Progenitor cell of endocrine pancreas (in vitro differentiated cells): ENCODE measurements at places on chromosomes 16 and 17.

- H3K4me1 ChIP-seq, result no peaks in the 10 kb centered on the region
- no peaks in the 10 kb centered on the region for H3K27me3 ChIP-seq
- H3K4me3 ChIP-seq, result no peak overlapping the region
- H3K36me3 ChIP-seq, result peaks cover 7% of the 10 kb centered on the region
Measured at GRCh38 chr17:80953471-80954315, 37.9 kb upstream of the CHMP6 start.

- H3K27me3 ChIP-seq, result no peaks in the 10 kb centered on the region
- peaks cover 12% of the 10 kb centered on the region for H3K4me1 ChIP-seq
- peak overlapping the region; percentile 11 for H3K27ac ChIP-seq
- H3K36me3 ChIP-seq, result peaks cover 14% of the 10 kb centered on the region
- H3K4me3 ChIP-seq, result no peak overlapping the region
Measured at GRCh38 chr17:27321372-27321771, 27.5 kb downstream of the WSB1 start.

DNA sequence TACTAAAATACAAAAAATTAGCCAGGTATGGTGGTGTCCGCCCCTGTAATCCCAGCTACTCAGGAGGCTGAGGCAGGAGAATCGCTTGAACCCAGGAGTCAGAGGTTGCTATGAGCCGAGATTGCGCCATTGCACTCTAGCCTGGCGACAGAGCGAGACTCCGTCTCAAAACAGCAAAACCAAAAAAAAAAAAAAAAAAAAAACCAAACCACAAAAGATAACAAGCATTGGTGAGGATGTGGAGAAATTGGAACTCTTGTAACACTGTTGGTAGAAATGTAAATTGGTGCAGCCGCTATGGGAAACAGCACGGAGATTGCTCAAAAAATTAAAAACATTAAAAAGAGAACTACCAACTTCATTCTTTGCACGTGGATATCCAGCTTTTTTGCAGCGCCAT lies 119.4 kb downstream of the OR1D5 start:
- no peaks in the 10 kb centered on the region for H3K27me3 ChIP-seq
- H3K4me1 ChIP-seq, result peaks cover 14% of the 10 kb centered on the region
- H3K36me3 ChIP-seq, result peaks cover 2% of the 10 kb centered on the region
- peak overlapping the region; percentile 29 for H3K27ac ChIP-seq
- H3K4me3 ChIP-seq, result no peak overlapping the region

- H3K4me3 ChIP-seq, result no peak overlapping the region
- no peak for DNase-seq
- no peak overlapping the region for H3K27ac ChIP-seq
- H3K36me3 ChIP-seq, result no peaks in the 10 kb centered on the region
- peaks cover 51% of the 10 kb centered on the region for H3K27me3 ChIP-seq
Measured at GRCh38 chr16:85948138-85948509, 49.2 kb downstream of the IRF8 start.

GRCh38 chr17:12995896-12996295 lies 21.9 kb downstream of the ELAC2 start:
- H3K4me1 ChIP-seq, result no peaks in the 10 kb centered on the region
- no peak overlapping the region for H3K4me3 ChIP-seq
- H3K27me3 ChIP-seq, result no peaks in the 10 kb centered on the region
- peaks cover 27% of the 10 kb centered on the region for H3K36me3 ChIP-seq

GRCh38 chr16:86499889-86500707 lies 10.2 kb upstream of the FOXF1 start:
- no peak overlapping the region for H3K4me3 ChIP-seq
- H3K4me1 ChIP-seq, result peaks cover 6% of the 10 kb centered on the region
- no peaks in the 10 kb centered on the region for H3K36me3 ChIP-seq
- peaks cover 91% of the 10 kb centered on the region for H3K27me3 ChIP-seq
- DNase-seq, result no peak
- no peak overlapping the region for H3K27ac ChIP-seq

- H3K36me3 ChIP-seq, result peaks cover 38% of the 10 kb centered on the region
- no peak for DNase-seq
- no peaks in the 10 kb centered on the region for H3K27me3 ChIP-seq
- no peak overlapping the region for H3K4me3 ChIP-seq
- no peak overlapping the region for H3K27ac ChIP-seq
- H3K4me1 ChIP-seq, result no peaks in the 10 kb centered on the region
Measured at GRCh38 chr17:50141745-50142110, 8.7 kb downstream of the PPP1R9B start.

DNA sequence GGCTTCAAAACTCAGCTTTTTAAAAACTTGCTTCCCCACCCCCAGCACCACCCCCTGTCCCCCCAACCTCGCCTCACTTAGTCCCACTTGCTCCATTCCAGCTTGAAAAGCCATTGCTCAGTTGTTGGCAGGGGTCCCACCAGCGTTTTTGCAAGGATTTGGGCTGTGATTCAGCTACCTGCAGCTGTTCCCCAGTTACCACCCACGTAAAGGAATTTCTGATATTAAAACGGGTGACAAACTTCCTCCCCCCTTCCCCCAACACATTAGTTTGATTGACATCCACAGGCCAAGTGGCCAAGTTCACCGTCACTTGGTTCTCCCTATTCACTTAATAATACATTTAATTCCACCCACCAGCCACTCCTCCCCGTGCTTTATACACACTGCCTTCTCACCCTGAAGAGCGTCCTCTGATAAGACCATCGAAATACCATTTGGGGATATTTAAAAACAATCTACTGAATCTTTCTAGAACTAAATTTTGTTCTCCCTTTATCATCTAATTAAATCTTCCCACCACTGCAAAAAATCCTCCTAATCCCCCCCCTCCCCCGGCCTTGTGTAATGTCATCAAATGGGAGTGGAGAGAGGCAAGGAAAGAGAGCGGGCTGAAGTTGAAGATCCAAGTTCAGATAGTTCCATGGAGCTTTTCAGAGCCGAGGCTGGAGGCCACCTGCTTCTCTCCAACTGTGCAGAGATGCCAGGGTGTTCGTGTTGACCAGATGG lies 55.1 kb downstream of the SOX9 start:
- H3K36me3 ChIP-seq, result no peaks in the 10 kb centered on the region
- peaks cover 17% of the 10 kb centered on the region for H3K4me1 ChIP-seq
- H3K4me3 ChIP-seq, result no peak overlapping the region
- no peak for DNase-seq

- peak overlapping the region; percentile 50 for H3K4me3 ChIP-seq
- H3K27me3 ChIP-seq, result peaks cover 64% of the 10 kb centered on the region
- peaks cover 3% of the 10 kb centered on the region for H3K4me1 ChIP-seq
- H3K36me3 ChIP-seq, result no peaks in the 10 kb centered on the region
Measured at GRCh38 chr16:154217-155030, 2.0 kb downstream of the HBZ start.

- no peak overlapping the region for H3K4me3 ChIP-seq
- H3K36me3 ChIP-seq, result peaks cover 30% of the 10 kb centered on the region
- H3K27me3 ChIP-seq, result no peaks in the 10 kb centered on the region
- peaks cover 19% of the 10 kb centered on the region for H3K4me1 ChIP-seq
Measured at GRCh38 chr17:32943647-32944191, 15.8 kb downstream of the TMEM98 start.

DNA sequence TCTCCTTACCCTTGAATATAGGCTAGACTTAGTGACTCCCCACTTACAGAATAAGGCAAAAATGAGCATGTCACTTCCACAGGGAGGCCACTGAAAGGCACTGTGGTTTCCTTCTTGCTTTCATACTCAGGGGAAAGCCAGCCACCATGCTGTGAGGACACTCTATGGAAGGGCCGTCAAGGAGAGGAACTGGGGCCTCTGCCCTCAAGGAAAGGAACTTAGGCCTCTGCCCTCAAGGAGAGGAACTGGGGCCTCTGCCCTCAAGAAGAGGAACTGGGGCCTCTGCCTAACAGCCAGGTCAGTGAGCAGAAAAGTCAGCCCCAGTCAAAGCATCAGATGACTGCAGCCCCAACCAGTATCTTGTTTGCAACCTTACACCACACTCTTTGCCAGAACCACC lies 30.1 kb downstream of the VPS35 start:
- H3K27ac ChIP-seq, result no peak overlapping the region
- H3K36me3 ChIP-seq, result peaks cover 26% of the 10 kb centered on the region
- H3K4me3 ChIP-seq, result no peak overlapping the region
- no peak for DNase-seq
- H3K4me1 ChIP-seq, result no peaks in the 10 kb centered on the region

- peak overlapping the region; percentile 37 for H3K27ac ChIP-seq
- no peak for DNase-seq
- H3K4me1 ChIP-seq, result peaks cover 29% of the 10 kb centered on the region
- peaks cover 26% of the 10 kb centered on the region for H3K27me3 ChIP-seq
- H3K4me3 ChIP-seq, result no peak overlapping the region
- H3K36me3 ChIP-seq, result no peaks in the 10 kb centered on the region
Measured at GRCh38 chr17:48155889-48156611, 48.5 kb downstream of the SNX11 start.

DNA sequence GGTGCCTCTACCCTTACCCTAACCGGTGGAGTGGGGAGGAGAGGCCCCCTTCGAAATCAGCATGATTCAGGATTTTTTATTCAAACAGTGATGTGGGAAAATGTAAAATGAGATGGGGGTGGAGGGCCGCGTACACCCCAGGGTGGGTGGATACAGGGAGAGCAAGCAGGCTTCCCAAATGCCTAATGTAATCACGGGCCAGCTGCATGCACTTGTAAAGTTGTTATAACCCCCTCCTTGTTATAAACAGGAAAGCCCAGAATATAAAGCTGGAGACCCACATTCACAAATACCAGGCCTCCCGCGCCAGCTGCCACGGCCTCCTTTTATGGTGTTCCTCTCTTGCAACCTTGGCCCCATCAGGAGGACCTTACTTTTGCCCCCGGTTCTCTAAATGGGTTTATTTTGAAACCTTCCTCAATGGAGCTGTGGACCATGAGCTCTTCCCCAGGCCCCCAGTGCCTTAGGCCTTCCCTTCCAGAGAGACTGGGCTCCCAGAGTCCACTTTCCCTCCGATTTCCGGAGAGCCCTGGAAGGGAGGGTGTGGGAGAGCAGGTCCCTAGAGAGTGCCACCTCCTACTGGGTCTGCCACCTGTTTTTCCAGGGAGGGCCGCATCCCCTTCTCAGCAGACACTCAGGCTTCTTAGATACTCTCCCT lies 906 bp upstream of the FOXL1 start:
- no peak for DNase-seq
- H3K4me1 ChIP-seq, result peaks cover 15% of the 10 kb centered on the region
- no peaks in the 10 kb centered on the region for H3K36me3 ChIP-seq
- H3K4me3 ChIP-seq, result peak overlapping the region; percentile 24
- no peak overlapping the region for H3K27ac ChIP-seq

GRCh38 chr16:26747760-26748159 lies 319.0 kb upstream of the C16orf82 start:
- no peaks in the 10 kb centered on the region for H3K4me1 ChIP-seq
- H3K27me3 ChIP-seq, result peaks cover 70% of the 10 kb centered on the region
- H3K4me3 ChIP-seq, result no peak overlapping the region
- H3K36me3 ChIP-seq, result no peaks in the 10 kb centered on the region
- DNase-seq, result no peak

GRCh38 chr16:440627-441026 lies 15.2 kb downstream of the RAB11FIP3 start:
- H3K36me3 ChIP-seq, result peaks cover 8% of the 10 kb centered on the region
- no peaks in the 10 kb centered on the region for H3K27me3 ChIP-seq
- H3K27ac ChIP-seq, result no peak overlapping the region
- H3K4me1 ChIP-seq, result no peaks in the 10 kb centered on the region
- no peak overlapping the region for H3K4me3 ChIP-seq
